H7 (cell line): ENCODE measurements at places on chromosomes 12 and 14.

DNA sequence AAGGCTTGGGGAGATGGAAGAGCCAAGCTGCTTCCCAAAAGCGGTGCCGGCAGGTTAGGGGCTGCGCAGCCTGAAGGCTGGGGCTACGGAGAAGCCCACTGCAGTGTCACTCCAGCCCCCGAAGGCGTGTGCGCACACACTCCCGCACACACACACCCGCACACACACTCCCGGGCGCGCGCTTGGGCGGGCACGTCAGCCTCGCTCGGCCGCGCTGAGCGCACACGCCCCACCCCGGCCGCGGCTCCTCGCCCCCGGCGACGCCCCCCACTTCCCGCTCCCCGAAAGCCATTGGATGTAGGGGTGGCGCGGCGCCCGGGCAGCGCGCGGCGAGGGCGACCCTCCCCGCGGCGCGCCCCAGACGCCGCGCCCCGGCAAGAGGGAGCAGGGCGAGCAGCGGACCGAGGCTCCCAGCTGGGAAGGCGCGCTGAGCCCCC, at the start of gene KCNK10:
TSS of gene KCNK10 (minus strand) at position 184 of the 437 bp plus-strand sequence. CDS start 471 bp downstream, outside the sequence.
- peak; percentile 79 for DNase-seq

GRCh38 chr12:77214136-77214535, 148.8 kb upstream of the E2F7 start:
- no peak for DNase-seq

DNA sequence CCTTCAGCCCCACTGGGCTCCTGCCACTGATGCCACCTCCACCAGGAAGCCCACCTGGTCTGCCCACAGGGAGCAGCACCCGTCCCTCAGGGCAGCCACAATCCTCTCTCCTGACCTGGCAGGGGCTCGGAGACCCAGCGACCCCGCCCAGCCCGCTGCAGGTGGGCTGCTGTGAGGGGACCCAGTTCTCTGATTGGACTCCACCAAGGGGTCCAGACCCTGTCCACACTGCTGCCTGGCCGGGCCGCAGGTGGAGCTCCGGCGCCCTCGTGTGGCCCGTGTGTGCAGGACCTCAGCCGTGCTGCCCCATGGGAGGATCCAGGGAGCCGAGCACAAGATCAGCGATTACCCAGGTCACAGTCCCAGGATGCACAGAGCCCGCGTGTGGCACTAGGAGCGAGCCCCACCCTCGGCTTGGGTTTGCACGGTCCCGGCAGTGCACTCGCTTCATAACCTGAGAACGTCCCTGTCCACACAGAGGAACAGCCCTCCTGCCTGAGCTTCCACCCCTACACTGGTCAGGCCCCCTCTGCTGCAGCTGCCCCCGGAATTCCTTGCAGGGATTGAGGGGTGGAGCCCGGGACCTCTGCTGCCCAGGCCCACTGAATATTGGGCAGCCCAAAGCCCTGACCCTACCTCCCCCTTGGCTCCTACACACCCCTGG, 35.4 kb upstream of the TMEM179 start:
- peak; percentile 98 for DNase-seq

DNA sequence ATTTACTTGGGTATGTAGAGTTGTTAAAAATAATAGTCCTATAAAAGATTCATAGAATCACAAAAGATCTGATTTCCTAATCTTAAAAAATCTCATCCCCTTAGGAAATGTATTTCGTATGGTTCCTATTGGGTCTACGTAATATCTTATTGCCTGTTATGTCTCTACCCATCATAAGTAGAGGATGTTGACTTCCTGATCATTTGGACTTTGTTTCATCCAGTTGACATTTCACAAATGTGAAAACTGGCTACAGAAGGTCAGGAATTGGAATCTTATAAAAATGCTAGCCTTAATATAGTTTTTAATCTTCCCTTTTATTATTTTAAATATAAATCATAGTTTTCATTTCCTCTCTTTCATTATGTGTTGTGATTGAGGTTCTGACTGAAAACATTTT, 45.2 kb downstream of the TDP1 start:
- no peak for DNase-seq

DNA sequence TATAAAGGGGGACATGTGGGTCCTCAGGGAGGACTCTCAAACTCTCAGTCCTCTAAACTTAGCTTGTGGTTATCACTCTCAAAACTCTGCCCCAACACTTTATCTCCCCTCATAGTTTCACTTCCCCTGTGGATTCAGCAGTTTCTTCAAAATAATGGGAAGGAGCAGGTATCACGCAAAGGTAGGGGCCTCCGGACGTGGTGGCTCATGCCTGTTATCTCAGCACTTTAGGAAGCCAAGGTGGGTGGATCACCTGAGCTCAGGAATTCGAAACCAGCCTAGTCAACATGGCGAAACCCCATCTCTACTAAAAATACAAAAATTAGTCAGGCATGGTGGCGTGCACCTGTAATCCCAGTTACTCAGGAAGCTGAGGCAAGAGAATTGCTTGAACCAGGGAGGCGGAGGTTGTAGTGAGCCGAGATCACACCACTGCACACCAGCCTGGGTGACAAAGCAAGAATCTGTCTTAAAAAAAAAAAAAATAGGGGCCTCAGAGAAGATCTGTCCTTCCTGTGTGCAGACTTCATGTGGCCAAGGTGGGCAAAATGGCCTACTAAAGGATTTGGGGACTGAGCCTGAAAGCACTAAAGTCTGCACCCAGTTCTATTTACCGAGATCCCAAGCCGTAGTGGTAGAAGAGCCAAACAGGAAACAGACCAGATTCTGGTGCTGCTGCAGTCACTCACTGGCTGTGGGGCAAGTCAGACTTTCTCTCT, 6.4 kb downstream of the ITGB7 start:
- no peak for DNase-seq

GRCh38 chr12:91224401-91224800, 41.8 kb upstream of the DCN start:
- DNase-seq = no peak

DNA sequence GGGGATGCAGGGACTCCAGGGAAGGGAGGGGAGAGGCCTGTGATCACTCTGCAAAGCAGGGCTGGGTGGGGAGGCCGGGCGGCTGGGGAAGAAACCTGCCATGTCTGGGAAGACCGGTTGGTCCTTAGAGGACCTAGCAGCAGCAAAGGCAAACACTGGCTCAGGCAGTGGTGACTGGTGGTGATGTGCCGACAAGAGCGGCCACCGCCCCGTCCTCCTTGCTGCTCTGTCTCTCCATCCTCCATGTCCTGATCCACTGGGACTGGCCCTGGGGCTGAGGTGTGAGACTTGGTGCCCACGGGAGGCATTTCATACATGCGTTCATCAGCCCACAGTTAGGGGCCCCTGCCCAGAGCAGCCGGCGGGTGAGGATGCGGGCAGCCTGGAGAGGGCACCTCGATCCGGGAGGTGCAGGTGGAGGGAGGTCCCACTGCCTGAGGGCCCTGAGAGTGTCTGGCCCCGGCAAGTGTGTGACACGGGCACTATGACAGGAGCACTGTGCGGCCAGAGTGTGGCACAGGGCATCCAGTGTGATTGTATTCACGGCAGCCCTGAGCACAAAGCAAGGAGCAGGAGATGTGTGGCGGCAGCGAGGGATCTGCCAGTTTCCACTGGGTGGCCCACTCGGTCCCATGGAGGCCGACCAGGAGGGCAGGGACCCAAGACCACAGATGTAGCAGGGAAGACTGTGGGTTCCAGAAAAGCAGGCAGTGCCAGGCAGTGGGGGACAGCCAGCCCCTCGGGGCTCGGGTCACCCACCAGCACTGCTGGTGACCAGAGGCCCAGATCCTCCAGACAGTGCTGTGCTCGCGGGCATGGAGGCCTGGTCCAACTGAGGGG, 13.9 kb downstream of the ANKRD9 start:
- DNase-seq = no peak

DNA sequence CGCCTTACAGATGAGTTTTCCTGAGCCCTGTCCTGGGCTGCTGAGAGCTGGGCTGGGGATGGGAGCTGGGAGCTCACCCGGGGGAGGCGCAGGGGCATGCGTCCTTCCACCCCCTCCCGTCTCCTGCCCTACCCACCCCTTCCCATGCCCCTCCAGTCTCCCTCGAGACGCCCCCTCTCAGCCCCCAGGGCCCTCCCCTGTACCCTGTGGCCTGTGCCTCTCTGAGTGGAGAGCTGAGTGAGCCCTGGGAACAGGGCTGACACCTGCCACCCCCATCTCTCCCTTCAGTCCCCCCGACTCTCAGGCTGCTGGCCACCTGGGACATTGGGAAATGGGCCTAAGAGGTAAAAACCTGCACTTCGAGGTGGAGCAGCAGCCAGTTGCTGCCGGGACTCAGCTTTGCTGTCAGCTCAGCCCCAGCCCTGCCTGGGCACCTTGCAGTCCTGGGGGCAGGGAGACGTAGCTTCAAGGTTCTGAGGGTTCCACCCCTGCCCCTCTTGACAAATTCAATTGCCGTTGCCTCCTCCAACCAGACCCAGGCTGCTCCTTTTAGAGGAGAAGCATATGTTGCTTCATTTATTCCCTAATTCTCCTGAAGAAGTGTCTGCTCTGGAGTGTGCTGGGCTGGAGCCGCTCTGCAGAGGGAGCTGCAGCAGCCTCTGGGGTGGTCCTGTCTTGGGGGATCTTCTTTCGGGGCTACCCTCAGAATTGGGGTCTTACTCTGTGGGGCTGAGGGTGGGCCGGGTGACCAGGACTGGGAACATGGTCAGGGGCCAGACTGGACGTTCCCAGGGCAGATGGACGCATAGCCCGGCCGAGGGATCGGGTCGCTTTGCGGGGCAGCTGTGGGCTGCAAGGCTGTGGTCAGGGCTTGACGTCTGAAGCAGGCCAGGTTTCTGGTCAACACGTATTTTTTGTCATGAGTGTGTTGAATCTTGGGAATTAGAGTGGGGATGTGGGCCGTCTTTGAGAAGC, 141.4 kb downstream of the ADGRD1 start:
- DNase-seq = no peak

DNA sequence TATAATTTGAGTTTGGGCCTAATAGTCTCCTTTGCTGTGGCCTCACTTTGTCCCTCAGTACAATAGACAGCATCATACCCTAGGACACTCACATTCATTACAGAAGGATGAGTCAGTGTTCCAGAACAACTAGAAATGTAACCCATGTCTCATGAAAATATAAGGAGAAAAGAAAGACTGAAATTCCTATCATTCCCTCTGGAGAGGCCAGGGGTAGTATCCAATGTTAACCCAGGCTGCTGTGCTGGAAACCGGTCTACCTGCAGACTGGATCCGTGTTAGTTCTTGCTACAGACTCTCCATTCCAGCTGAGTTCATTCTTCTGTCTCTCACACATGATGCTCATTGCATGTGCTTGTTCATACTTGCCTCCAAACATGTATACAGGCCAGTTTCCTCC, 75.8 kb upstream of the HOXC13 start:
- no peak for DNase-seq

DNA sequence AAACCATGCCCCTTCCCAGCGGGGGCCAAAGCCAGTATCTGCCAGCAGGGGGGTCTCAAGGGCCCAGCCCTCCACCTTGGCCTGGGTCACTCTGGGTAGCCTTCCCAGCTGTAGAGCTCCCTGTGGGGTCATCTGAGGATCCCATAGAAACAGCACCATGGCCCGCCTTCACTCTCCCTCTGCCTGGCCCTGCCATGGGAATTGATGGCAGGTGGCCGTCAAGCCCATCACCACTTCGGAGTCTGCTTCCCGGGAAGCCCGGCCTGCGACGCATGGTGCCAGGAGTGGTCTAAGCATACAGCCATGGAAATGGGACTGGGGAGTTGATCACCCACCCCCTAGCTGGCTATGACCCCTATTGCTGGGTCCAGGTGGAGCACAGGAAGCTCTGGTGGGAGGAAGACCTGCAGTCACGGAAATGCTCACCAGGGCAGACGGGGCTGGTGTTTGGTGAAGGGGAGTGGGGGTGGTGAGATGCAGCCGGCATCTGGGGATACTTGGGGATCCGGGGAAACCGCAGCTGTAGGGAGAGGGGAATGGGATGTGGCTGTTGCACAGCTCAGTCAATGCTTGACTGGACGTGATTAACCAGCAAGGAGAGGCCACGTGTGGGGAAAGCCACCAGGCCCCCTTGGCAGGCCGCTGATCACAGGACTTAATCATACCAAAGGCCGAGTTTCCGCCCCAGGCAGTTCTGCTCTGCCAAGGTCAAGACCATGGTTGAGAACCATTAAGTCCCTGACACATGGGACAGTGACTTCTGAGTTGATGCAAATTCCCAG, 52.2 kb upstream of the DIO3 start:
- DNase-seq = no peak

GRCh38 chr12:38392554-38393144, 76.1 kb downstream of the ALG10B start:
- DNase-seq = no peak

- no peak for DNase-seq
These were observed 62.2 kb upstream of the KICS2 start for GRCh38 chr12:64284256-64284655.

DNA sequence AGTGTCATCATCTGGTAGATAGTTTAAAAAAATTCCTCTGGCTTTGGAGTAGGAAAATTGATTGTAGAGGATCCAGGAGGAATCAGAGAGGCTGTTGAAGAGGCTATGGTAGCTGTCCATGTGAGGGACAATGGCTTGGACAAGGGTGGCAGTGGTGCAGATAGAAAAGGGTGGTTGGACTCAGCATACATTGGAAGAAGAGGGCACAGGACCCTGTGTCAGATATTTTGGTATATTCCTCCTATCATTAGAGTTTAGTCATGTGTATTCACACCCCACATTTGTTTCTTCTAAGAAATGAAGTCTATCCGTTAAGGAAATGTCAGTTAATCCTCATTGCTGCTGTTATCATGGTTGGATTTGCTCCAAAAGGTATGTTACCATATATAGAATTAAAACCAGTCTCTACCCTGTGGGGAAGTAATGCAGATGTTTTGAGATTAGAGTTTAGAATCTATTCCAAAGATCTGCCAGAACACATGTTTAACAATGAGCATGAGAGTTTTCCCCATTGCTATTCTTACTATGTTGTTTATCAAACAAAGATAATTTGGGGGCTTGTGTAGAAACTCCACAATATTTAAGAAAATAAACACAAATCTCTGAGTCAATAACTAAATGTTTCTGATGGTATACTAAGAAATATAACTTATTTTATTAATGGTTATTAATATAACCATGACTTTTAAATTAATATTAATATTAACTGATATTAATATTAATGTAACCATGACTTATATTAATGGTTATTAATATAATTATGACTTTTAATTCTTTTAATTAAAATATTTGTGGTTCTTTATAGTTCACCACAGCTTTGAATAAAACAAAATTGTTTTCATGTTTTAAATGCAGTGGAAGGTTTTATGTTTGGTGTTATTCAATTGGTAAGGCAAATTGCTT, 80.9 kb downstream of the CRADD start:
- no peak for DNase-seq

DNA sequence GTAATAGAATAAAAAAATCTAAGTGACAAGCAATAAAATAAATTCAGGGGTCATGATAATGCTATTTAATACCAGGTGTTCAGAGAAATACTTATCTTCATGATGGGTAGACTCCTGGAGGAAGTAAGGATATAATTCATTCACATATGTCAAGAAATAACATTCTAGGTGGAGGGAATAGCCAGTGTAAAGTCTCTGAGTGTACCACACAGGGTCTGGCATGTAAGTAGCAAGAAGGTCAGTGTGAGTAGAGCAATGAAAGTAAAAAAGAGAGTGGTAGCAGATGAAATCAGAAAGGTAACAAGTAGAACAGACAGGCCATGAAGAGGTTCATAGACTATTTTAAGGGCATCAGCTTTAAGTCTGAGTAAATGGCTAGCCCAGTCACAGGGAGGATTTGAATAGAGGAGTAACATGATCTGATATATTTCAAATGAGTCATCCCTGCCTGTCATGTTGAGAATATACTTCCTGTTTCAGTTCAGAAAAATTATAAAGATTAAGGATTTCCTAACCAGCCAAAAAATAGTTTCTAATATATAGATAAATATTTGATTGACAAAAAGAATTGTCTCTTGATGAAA, 519.9 kb downstream of the C12orf50 start:
- no peak for DNase-seq
